ENCODE measurements at places on chromosomes 1 and 21. TPM values are rescaled to one million over a fixed set of nuclear protein-coding genes. Genes with fewer than 3 reads are reported as not detected.

The FMO1 gene
- not detected for total RNA-seq

The ACKR1 gene
- not detected for total RNA-seq

The UROD gene
- 89.2 TPM for total RNA-seq

DNA sequence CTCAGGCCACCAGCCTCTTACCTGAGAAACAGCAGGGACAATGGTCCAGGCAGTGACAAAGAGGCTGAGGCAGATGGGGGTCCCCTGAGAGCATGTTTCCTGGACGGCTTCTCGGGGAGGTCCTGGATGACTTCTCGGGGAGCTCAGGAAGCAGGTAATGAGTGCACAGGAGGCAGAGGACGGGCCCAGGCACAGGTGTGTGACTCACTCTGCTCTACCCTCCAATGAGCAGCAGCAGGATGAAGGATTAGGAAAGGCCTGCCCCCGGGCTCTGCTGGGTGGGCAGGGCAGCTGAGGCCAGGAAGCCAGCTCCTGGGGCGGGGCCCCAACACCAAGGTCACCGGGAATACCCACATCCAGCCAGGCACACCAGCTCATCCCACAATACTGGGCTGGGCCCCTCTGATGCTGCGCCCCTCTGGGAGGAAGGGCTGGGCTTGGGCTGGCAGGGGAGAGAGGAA is 17.2 kb upstream of the PTAFR start:
- DNase-seq: no peak

- DNase-seq: no peak
Observed at GRCh38 chr1:210072896-210073504, 135.0 kb downstream of the SYT14 start.

GRCh38 chr1:204176049-204176448 is 9.9 kb upstream of the REN start:
- DNase-seq: no peak

DNA sequence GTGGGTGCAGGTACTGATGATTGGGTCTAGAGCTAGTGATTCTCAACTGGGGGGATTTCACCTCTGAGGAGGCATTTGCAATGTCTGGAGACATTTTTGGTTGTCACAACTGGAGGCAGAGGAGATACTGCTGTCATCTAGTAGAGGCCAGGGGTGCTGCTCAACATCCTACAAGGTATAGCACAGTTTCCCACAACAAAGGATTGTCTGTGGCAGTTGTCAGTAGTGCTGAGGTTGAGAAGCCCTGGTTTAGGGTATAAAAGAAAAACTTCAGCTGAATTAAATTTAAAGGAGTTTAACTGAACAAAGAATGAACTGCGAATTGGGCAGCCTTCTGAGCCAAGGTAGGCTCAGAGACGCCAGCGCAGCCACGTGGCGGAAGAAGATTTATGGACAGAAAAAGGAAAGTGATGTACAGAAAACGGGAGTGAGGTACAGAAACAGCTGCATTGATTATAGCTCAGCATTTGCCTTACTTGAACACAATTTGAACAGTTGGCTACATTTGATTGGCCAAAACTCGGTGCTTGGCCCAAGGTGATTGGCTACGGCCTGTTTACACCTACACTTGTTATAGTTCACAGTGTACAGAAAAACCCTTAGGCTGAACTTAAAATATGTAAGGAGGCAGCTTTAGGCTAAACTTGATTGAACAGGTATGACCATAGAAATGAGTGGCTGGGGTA is 40.4 kb downstream of the MPZL1 start:
- DNase-seq: no peak

DNA sequence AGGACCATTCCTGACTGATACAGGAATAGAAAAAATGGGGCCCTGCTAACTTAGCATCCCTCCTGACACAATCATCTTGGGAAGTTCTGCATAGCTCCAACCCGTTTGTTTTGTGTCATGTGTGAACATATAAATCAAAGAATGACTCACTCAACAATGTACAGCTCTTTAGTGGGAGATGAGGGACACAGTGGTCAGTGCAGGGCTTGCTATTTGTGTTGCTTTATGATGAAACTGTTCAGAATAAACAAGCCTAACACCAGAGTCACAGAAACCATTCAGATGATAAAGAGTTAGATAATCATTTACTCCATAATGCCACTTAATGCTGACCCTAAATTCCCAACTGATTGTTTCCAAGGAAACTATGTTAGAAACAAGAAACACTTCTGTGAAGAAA is 154.2 kb upstream of the ZNHIT6 start:
- DNase-seq: no peak
